ENCODE measurements at places on chromosomes 3 and 15.

DNA sequence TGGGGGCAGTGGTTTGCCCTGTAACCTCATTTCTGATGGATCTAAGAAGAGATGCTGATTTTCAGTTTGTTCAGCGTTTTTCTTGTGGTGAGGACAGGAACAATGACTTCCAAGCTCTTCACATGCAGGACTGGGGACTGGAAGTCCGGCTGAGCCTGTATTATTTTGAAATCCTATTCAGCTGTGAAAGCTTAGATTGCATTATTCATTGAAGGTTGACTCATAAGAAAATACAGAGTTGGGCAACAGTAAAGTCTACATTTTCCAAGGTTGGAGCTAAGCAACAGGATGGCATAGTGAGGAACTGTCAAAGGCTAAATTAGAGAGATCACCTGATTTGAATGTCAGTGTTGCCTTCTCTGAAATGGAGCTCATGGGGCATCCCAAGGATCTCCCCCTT, 230.9 kb upstream of the FEZF2 start:
- no peak for DNase-seq

DNA sequence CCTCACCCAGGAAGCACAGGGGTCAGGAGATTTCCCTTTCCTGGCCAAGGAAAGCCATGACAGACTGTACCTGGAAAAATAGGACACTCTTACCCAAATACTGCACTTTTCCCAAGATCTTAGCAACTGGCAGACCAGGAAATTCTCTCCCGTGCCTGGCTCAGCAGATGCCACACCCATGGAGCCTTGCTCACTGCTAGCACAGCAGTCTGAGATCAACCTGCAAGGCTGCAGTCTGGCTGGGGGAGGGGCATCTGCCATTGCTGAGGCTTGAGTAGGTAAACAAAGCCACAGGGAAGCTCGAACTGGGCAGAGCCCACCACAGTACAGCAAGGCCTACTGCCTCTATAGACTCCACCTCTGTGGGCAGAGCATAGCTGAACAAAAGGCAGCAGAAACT, 567.3 kb upstream of the LMCD1 start:
- no peak for DNase-seq

DNA sequence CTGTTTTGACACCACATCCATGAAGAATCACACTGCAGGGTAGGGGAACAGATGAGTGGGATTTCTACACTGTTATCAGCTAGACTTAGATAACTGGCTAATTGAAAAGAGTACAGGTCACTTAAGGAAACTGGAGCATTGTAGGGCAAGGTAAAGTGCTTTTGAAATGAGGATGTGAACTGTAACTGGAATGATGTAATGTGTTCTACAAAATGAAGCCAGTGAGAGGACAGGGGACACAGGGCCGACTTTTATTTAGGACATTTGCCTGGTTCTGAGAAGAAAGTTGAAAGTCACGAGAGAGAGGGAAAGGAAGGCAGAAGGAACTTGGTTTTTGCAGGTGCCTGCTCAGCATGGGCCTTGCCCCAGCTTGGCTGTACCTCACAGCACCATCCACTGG, 50.5 kb downstream of the IGF1R start:
- no peak for DNase-seq

DNA sequence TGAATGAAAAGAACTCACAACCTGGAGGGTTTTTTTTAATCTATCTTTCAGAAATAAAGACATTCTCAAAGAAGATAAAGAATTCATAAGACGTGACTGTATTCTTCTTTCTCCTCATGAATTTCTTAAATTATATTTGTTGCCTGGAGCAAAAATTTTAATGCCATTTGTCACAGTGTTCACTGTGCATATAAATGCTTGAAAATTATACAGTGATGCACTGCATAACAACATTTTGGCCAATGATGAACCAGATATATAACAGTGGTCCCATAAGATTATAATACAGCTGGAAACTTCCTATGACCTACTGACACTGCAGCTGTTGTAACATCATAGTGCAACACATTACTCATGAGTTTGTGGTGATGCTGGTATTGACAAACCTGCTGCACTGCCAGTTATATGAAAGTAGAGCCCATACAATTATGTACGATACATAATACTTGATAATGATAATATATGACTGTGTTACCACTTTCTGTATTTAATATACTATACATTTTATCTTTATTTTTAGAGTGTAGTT, 67.3 kb downstream of the P2RY1 start:
- no peak for DNase-seq

GRCh38 chr15:67097930-67098740, 32.7 kb downstream of the SMAD3 start:
- DNase-seq = no peak

DNA sequence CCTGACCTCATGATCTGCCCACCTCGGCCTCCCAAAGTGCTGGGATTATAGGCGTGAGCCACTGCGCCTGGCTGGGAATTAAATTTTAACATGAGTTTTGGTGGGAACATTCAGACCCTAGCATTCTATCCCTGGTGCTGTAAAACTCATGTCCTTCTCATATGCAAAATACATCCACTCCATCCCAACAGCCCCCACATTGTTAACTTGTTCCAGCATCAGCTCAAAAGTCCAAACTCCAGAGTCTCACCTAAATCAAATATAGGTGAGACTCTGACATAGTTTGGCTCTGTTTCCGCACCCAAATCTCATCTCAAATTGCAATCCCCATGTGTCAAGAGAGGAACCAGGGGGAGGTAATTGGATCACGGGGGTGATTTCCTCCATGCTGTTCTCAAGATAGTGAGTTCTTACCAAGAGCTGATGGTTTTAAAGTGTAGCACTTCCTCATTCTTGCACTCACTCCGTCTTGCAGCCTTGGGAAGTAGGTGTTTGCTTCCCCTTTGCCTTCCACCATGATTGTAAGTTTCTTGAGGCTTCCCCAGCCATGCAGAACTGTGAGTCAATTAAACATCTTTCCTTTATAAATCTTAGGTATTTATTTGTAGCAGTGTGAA, 96.2 kb upstream of the PLCL2 start:
- DNase-seq = no peak

GRCh38 chr3:42220436-42221121, 45.4 kb downstream of the CCK start:
- DNase-seq = no peak

DNA sequence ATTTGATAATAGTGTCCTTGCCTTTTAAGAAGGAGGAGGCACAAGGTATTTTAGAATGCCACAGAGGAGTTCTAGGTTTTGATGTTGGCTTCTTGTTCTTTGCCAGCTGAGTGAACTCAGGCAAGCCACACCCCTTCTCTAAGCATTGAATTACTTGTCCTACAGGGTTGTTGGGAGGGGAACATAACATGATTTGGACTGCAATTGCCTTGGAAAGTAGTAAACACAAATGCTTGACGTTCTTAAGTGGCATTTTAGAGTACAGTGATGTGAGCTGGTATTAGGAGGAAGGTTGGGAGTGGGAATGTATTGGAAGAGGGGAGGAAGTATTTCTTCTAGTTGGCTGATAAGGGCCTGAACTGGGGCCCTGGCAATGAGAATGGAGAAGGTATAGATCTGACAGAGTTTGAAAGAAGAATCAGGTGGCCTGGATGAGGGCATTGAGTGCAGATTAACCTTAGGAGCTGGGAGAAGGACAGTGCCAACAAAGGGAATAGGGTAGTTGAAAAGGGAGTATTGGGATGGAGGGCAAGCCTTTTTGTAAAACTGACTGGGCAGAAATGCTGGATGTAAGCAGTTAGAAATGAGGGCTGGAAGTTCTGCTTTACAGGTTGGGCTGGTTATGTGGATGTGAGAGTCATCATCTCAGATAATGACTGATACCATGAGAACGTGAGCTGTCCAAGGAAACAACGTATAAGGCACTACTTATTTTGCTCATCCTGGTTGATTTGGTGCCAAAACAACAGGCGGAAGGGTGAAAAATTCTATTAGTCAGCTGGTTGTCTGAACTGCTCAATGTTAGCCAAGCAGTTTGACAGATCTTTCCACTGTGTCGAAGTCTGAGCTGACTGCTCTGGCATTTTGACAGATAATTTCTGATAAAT, 16.7 kb downstream of the KAT2B start:
- no peak for DNase-seq

DNA sequence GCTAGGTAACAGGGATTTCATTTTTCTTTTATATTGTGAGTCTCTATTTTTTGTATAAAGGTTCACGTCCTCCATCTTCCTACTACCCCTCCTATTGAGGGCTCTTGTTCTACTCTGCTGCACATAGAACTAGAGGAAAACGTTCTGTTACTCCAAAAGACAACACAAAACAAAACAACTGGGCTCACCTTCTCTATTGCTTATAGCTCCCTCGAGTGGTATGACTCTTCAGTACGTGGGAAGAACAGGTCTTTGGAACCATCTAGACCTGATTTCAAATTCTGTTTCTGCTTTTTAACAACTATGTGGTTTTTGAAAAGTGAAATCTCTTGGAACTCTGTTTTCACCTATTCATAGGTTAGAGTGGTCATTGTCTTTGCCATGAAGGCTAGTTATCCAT, 515.3 kb downstream of the SOX2 start:
- no peak for DNase-seq

DNA sequence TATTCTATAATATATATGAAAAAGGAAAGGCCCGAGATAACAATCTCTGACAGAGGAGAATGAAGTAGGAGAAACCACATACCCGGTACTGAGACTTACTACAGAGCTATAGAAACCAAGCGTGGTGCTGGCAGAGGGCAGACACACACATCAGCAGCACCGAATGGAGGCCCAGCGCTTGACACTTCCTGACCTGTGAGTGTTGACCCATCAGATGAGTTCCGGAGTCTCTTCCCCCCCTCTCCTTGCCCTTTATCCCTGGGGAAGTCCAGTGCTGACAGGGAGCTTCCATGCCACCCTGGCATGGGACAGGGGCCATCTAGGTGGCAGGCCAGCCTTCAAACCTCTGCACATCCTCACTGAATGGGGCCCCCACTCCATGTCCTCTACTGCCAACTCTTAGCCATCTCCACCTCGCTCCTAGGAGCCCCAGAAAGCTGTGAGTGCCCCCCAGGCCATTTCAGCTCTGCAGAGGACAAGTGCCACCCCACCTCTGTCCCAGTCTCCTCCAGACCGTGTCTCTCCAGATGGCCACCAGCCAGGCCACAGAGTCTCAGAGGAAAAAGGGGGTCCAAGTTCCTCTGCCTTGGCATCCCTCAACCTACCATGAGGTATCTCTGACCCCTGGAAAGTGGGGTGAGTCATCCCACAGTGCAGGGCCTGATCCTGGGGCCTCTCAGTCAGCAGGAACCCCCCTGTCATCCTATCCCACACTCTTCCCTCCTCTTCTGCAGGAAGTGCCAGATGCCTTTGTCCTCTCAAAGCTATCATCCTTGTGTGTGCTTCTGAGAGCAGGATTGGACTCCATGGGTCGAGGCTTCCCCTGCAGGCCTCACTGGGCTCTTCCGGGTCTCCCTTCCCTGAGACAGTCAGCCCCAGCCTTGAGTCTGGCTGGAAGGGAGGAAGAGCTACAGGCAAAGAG, 116.5 kb upstream of the ALDH1A3 start:
- no peak for DNase-seq

DNA sequence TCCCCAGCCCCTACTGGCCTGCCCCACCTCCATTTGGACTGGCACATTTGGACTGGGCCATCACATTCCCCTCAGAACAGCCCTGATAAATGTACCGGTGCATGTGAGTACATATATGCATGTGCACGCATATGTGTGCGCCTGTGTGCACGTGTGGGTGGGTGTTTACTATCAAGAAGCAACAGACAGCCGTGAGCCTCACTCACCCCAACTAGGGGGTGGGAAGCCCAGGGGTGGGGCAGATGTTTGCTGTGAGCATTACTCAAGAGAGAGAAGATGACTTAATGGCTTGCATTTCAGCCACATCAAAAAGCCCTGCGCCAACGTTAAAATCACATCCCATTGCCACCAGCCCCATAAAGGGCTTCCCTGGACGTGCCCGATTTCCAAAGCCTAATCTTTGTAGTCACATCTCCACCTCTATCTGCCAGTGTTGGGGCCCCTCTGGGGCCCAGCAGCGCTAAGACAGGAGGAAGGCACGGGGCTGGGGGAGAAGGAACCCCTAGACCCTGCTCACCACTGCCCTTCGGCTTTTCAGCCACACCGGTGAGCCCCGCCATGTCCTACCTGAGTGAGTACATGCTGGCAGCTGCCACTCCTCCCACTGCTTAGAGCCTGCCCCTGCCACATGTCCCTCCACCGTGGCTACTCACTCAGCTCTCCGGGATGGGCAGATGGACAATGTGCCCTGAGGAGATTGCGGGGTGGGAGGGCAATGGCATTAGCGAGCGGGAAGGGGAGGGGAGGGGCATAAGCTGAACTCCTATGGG, 10.9 kb downstream of the ITIH3 start:
- no peak for DNase-seq

GRCh38 chr15:96352604-96353405, 22.3 kb downstream of the NR2F2 start:
- no peak for DNase-seq

- no peak for DNase-seq
Measured at GRCh38 chr3:37703626-37704025, 158.1 kb upstream of the CTDSPL start.

- DNase-seq = no peak
Measured at GRCh38 chr3:156820692-156821080, 5.5 kb upstream of the LEKR1 start.

DNA sequence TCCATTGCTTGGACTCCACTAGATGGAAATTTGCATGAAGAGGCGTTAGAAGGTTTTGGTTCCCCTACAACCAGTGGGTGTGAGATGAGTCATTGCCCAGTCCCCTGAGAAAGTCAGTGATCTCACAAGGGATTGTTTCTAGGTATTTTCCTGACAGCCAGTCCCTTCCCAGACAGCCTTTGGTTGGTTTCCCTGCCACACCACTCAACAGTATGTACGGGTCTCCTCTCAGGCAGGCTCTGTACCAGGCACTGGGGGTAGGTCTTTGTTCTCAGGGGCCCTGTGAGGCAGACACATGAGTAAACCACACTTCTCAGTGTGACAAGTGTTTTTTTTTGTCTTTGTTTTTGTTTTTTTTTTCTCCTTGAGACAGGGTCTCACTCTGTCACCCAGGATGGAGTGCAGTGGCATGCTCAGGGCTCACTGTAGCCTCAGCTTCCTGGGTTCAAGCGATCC, 4.0 kb downstream of the LAMP3 start:
- peak; percentile 97 for DNase-seq

DNA sequence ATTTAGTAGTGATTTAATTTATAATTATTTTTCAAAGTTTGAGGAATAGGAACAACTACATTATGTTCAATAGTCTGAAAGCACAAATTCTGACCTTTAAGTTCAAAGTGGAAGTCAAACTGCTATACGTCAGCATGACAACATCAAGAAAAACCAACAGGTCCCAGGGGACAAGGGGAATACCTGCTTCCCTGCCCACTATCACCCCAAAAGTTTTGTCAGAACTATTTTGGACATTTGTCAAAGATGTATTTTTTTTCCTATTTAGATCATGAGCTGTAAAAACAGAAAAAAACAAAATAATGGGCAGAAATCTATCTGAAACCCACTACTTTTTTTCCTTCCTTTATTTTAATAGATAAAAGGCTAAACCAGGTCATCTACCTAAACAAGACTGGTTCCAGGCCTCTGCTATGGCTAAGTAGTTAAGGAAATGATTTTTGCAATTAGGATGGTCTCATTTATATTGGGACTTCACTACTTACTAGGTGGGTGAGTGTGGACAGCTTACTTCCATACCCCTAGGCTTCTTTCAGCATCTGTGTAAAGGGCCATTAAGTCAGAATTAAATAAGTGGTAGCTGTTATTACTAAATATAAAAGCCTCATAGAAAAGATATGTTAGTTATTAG, 746.3 kb downstream of the FHIT start:
- peak; percentile 13 for DNase-seq

Measured in GM12878 (cell line).